ENCODE measurements at places on chromosomes 7 and 10.

DNA sequence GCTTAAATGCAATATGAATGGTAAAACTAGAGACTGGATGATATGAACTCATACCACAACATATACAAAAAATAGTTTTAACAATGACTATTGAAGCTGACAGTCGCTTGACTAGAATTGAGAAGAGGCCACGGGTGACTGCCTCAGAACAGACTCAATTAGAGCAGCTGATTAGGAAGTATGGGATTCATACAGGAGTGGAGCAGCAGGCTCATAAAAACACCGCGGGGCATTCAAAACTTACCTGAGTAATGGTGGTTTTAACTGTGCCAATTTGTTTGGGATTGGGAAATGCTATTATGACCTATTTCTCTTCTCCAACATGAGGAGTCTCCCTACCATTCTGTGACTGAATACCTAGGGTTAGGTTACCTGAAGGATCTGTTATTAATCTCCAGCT, 2.1 kb downstream of the CADPS2 start:
- no peak for DNase-seq

DNA sequence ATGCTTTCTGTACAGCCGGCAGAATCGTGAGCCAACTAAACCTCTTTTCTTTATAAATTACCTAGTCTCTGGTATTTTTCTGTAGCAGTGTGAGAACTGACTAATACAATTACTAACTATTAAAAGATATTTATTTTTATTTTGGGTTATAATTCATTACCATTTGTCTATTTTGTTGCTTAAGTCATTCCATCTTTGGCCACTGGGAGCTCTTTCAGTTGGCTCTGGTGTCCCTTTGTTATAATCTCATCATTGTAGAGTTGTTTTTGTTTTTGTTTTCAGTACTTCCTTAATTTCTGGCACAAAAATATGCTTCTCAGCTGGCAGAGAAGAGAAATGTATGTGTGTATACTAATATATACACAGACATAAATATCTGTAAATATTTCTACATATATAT, 807.9 kb upstream of the MBL2 start:
- DNase-seq, result no peak

GRCh38 chr10:131814567-131815265, 86.1 kb upstream of the PPP2R2D start:
- DNase-seq, result no peak

- DNase-seq, result no peak
These were observed 32.0 kb downstream of the NPVF start for GRCh38 chr7:25196132-25196896.
